ENCODE measurements at places on chromosomes 12 and 14. TPM values are rescaled to one million over a fixed set of nuclear protein-coding genes. Genes with fewer than 3 reads are reported as not detected.

- no peaks in the 10 kb centered on the region for H3K27me3 ChIP-seq
- H3K27ac ChIP-seq: no peak overlapping the region
- H3K4me3 ChIP-seq: no peak overlapping the region
- no peak for DNase-seq
Observed at GRCh38 chr12:5230156-5230555, 186.5 kb downstream of the KCNA5 start.

DNA sequence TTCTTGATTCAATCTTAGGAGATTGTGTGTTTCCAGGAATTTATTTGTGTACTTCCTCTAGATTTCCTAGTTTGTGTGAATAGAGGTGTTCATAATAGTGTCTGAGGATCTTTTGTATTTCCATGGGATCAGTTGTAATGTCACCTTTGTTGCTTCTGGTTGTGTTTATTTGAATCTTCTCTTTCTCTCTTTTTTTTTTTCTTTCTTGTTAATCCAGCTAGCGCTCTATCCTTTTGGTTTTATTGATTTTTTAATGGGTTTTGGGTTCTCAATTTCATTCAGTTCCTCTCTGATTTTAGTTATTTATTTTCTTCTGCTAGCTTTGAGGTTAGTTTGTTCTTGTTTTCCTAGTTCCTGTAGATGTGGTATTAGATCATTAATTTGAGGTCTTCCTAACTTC is 242.5 kb downstream of the SEC23A start:
- H3K27me3 ChIP-seq: peaks cover 10% of the 10 kb centered on the region
- H3K36me3 ChIP-seq: no peaks in the 10 kb centered on the region
- no peak overlapping the region for H3K27ac ChIP-seq
- H3K4me3 ChIP-seq: no peak overlapping the region
- no peaks in the 10 kb centered on the region for H3K4me1 ChIP-seq
- no peak for DNase-seq

The HSPB8 gene
- 3.5 TPM for total RNA-seq

The SLIRP gene
- 242 TPM for total RNA-seq

The KRT85 gene
- total RNA-seq: not detected

The C14orf119 gene
- 46.8 TPM for total RNA-seq

Measured in HCT116 (cell line).